ENCODE measurements at places on chromosomes 5 and 9.

GRCh38 chr5:122559676-122560075 lies 215.2 kb upstream of the SNX2 start:
- DNase-seq = no peak

- no peak for DNase-seq
Observed at GRCh38 chr5:127840198-127840524, 137.0 kb downstream of the CCDC192 start.

DNA sequence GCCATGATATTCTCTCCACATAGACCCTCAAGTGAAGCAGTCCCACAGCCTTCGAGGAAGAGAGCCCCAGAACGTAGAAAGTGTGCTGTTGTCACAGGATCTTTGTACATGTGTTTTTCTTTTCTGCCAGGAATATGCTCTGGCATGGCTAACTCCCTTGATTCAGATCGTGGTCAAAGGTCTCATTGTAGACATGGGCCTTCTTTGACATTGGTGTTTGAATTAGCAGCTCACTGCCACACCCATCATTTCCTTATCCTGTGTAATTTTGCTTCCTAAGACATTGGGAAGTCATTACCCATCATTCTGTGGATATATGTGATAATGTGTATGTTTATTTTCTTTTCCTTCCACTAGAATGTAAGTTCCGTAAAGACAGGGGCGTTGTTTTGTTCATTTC lies 25.5 kb downstream of the MTRR start:
- DNase-seq = no peak

DNA sequence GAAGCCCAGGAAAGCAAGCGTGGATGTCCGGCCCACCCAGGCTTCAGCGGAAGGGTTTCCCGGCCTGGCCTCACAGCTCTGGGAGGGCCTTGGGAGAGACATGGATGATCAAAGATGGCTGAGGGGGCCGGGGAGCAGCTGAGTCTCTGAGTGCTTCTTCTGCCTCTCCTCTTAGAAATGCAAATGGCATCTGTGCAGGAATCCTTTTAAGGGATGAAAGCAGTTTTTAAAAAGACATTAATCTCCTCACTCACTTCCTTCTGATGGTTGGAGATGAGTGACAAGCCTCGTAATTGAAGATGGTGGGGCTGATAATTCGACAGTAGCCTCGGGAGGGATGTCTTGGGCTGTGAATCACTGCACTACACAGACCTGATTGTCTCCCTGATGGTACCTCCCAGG lies 24.3 kb upstream of the PITX1 start:
- no peak for DNase-seq

GRCh38 chr5:5422819-5423515 lies 490 bp downstream of the ICE1 start:
- DNase-seq = no peak

DNA sequence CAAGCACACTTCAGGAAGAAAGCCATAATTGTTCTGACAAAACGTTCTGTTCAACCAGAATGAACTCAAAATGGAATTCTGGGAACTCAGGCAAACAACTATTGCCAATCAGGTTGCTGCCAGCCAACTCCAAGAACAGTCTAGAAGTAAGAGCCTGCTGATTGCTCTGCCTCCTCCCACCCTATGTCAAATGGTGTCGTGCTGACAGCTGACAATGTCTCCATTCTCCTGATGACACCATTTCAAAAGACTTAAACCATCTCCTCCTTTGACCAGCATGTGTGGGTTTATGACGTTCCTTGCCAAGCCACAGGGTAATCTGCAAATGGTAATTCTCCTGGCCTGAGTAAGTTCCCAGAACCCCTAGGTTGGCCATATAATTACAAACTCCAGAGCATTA lies 21.9 kb upstream of the PLIN2 start:
- no peak for DNase-seq

DNA sequence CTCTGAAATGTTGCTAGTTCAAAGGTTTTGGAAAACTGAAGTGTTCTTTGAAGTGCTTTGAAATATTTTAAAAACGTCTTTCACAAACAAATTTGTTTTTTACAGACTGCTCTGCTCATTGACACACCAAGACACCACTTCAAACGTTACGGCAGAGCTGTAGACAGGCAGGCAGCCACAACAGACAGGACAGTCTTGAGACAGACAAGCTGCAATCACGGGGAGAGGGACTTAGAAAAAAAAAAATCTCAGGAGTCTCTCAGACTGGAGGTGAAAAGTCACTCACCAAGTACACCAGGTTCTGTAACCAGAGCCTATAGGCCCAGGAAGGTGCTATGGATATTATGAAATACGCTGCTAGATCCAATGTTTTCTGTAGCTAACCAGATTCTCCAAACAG lies 135.4 kb downstream of the ISL1 start:
- no peak for DNase-seq

DNA sequence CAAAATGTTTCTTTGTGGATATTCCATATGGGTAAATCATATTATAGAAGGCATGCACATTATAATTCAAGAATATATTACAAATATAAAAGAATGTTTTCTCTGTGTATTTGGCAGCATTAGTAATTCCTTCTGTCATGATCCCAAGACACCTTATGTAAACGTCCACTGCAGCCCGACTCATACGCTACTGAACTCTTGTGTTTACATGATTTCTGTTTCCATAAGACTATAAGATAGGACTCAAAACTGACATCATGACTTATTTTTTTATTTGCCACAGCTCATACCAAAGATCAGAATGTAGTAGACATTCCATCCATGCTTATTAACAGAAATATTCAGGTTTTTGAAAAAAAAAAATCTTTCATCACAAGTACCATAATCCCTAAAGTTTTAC lies 234.1 kb downstream of the AP3B1 start:
- no peak for DNase-seq

GRCh38 chr9:112970939-112971338 lies 41.1 kb downstream of the ZNF883 start:
- peak; percentile 0 for DNase-seq

- DNase-seq = no peak
Observed at GRCh38 chr9:106757514-106757913, 105.5 kb upstream of the ZNF462 start.

GRCh38 chr9:94926431-94926800 lies 199.9 kb downstream of the AOPEP start:
- no peak for DNase-seq

DNA sequence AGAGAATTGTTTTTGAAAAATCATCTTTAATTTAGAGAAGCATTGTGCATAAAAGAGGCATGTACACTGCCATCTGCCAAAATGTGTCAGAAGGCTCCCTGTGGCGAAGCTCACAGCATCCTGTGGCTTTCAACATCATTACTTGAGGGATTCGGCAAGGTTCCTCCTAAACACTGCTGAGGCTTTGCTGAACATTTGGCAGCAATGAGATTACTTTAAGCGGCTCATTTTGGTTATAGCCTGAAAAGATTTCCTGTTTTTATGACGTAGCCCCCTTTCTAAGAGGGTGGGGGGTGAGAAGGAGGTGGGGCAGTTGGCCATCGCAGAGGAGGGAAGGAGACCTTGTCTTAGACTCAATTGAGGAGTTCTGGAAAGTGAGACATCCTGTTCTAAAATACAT lies 469.4 kb downstream of the RASEF start:
- no peak for DNase-seq

- DNase-seq = no peak
Observed at GRCh38 chr9:37534901-37535300, 41.3 kb downstream of the FBXO10 start.

GRCh38 chr5:138872841-138873465 lies 2.2 kb downstream of the LRRTM2 start:
- no peak for DNase-seq

GRCh38 chr5:44001236-44001635 lies 388.0 kb downstream of the FGF10 start:
- DNase-seq = no peak

- DNase-seq = no peak
Observed at GRCh38 chr9:3847377-3847776, 321.6 kb upstream of the RFX3 start.
